ENCODE measurements at places on chromosomes 12 and 14.

- DNase-seq, result no peak
Observed at GRCh38 chr12:49537231-49537751, 1.5 kb upstream of the KCNH3 start.

GRCh38 chr14:49364752-49365117, 221.4 kb downstream of the RPS29 start:
- DNase-seq, result no peak

- DNase-seq, result no peak
Observed at GRCh38 chr12:18414671-18415070, 153.4 kb downstream of the PIK3C2G start.

GRCh38 chr14:42804141-42804540, 1197.5 kb downstream of the LRFN5 start:
- no peak for DNase-seq

- no peak for DNase-seq
Observed at GRCh38 chr14:46250113-46250703, 401.4 kb downstream of the RPL10L start.

GRCh38 chr14:85528080-85528896, 1.7 kb upstream of the FLRT2 start:
- peak; percentile 75 for DNase-seq

- DNase-seq, result no peak
Observed at GRCh38 chr12:32454075-32454474, 54.7 kb downstream of the FGD4 start.

DNA sequence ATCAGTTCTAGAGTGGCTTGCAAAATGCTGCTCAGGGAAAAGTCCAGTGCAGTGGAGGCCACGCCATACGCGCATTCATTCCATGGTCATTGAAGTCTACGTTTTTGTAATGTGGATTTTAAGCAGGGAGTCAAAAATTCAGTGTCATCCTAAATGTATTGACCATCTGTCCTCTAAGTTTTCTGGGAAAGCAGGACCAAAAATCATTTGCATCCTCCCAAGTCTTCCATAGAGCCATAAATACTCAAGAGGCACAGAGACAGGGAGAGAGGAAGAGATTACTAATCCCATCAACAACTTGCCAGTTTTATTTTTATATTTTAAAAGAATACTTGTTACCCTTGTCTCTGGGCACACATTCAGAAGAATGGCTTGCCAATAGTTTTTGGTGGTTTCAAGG, 36.9 kb downstream of the RHOJ start:
- DNase-seq, result no peak

DNA sequence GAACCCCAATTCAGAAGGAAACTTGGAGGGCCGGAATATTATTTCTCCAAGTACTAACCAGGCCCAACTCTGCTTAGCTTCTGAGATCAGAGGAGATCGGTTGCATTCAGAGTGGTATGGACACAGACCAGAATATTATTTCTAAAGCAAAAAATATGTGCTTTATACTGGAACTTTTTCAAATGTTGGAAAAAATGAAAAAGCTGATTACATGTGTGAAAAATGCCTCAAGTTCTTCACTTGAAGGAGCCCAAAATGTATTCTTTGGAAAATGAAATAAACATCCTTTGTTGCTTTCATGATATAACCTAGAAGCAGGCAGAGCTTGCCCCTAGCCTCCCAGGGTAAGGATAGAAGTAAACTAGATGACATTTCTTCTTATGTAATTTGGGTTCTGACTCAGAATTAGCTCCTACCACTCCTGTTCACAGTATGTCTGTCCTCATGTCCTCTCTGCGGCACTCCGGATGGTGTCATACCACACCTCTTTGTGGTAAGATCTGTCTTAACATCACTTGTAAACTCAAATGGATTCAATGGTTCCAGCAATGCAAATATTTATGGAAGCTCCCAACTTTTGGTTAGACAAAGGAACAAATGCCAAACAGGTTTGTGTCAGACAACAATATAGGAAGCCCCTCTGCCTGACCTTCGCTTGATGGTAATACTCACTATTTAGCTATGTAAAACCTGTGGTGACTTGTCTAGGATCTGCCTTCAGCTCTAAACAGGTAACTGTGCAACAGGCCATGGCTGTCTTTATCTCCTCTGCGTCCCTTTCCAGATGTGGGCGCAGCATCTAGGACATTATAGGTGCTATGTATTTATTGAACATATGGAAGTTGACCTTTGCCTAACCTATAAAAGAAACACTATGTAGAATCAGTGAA, 178.5 kb downstream of the SSPN start:
- DNase-seq, result no peak

GRCh38 chr14:60926002-60926401, 54.9 kb downstream of the TRMT5 start:
- no peak for DNase-seq

DNA sequence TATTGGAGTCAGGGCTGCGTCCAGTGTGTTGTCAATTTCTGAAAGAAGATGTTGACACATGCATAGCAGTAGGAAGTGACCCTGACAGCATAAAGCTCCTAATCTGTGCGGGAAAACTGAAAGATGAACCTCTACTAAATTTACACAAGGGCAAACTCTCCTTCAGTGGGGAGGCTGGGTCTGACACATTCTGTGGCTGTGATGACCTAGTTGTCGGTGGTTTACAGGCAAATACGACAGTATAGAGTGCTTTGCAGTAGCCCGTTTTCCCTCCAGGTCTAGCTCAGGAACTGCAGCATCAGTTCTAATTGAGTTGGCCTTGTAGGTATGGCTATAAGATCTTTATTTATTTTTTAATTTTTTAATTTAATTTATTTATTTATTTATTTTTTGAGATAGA, 14.8 kb upstream of the GABARAPL1 start:
- no peak for DNase-seq

GRCh38 chr12:7009512-7009911, 8.8 kb downstream of the LPCAT3 start:
- no peak for DNase-seq

- no peak for DNase-seq
Observed at GRCh38 chr14:44653641-44654040, 146.6 kb upstream of the FSCB start.

GRCh38 chr12:47813511-47814196, 6.0 kb downstream of the HDAC7 start:
- no peak for DNase-seq

- DNase-seq, result no peak
Observed at GRCh38 chr14:54453252-54453651, 12.1 kb upstream of the CNIH1 start.

GRCh38 chr14:102811254-102811963, 34.2 kb downstream of the TRAF3 start:
- no peak for DNase-seq

DNA sequence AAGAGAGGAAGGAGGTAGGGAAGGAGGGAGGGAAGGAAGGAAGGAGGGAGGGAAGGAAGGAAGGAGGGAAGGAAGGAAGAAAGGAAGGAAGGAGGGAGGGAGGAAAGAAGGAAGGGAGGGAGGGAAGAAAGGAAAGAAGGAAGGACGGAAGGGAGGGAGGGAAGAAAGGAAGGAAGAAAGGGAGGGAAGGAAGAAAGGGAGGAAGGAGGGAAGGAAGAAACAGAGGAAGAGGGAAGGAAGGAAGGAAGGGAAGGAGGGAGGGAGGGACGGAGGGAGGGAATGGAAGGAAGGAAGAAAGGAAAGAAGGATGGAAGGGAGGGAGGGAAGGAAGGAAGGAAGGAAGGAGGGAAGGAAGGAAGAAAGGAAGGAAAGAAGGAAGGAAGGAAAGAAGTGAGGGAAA, 22.4 kb upstream of the CCDC63 start:
- no peak for DNase-seq

DNA sequence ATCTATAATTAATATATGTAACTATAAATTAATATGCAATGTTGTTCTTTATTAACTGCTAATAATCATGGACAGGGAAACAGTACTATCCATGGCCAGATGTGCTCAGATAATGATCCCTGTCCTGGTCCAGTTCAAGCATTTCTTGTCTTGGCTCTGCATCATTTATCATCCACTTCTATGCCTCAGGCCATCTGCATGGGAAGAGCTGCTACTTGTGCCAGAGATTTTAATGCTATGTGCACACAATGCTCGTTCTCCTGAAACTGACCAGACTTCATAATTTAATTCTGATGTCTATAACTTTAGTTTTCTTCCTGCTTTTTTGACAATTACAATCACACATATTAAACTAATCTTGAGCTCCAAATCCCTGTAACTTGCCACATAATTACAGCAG, 11.2 kb upstream of the TMX1 start:
- no peak for DNase-seq

- no peak for DNase-seq
Observed at GRCh38 chr12:51240971-51241370, 2.3 kb downstream of the DAZAP2 start.

DNA sequence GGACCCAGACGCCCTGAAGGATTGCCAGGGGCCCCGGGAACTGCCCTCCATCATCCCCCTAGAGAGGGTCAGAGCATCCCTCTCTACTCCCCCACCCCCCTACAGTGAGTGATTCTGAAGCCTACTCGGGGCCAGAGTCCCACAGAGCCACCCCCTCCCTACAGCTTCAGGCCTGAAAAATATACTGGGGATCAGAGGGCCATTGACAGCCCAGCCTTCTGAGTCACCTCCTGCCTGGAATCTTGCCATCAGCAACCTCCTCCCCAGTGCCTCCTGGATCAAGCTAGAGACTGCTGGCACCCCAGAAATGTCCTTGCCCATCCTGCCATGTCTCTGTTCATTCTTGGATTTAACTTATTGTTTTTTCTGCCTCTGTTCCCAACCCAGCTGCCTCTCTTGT, 21.7 kb upstream of the MIA2 start:
- DNase-seq, result no peak

DNA sequence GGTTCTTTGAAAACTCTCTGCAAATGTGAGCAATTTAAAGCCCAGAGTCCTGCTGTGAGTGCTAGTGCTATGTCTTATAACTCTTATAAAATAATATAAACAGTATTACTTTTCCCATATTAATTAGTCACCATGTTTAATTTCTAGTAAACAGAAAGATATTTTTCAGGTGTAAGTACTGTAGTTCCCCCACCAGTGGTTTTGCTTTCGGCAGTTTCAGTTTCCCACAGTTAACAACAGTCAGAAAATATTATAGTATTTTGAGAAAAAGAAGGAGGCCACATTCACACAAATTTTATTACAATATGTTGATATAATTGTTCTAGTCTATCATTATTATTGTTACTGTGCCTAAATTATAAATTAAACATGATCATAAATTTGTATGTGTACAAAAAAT, 800.5 kb downstream of the LRFN5 start:
- DNase-seq, result no peak

DNA sequence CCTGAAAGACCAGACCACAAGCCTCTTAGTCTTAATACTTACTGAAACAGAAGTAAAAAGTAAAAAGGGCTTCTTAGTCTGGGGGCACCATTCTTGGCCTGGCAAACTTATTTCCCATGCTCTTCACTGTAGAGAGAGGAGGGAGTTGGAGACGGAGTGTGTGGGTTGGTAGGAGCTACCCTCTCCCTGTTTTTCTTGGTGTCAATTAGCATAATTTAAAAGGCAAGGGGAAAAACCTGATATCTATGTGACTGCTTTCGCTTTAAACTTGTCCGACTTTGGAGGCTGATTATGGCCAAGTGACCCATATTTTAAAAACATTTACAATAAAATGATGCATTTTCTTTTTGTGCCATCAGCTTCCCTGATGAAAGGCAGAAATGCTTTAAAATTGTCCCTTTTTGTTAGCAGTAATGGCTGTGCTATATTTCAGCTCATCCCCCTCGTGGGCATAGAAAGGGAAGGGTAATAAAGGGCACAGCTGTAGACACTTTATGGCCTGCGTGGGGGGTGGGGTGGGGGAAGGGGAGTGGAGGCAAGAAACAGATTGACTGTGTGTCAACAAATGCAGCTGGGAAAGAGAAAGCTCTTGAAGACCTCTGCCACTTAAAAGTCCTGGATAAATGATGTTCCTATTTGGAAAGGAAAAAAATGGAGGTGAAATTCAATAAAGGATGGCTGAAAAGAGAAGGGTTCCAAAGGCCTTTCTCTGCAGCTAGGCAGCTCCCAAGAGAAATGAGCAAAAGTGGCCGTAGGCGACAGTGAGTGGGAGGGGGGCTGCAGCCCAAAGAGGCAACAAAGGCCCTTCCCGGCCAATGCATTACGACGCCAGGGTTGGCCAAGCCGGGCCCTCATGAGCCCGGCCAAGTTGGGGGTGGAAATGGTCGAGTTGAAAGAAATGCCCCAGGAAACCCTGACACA, 57.5 kb upstream of the TMEM263 start:
- DNase-seq, result peak; percentile 45

DNA sequence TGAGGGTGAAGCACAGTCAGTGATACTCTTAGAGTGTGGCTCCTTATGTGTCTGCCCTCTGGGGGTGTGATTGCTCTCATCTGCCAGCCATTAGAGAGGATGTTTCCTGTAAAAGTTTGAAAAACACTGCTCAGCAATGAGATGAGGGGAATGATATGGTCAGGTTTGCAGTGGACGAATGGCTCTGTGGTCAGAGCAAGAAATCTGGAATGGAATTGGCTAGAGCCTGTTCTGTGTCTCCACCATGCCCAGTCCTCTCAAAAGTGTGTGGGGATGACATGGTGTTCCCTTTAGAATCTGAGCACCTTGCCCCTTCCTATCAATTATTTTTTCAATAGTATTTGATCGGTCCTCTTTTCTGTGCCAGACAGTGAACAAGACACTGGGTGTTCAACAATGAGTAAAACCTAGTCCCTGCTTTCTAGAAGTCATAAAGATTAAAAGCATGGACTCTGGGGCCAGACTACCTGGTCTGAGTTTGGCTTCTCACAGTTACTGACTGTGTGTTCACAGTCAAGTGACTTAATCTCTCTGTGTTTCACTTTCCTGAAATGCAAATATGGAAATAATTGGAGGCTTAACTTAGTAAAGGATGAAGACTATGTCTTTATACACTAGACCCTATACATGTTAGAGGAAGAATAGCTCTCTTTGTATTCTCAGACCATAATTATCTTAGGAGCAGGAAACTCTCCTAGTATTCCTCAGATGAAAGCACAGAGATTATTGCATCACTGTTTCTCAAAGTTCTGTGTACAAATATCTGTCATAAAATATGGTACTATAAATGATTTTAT, 1.6 kb downstream of the ACSS3 start:
- no peak for DNase-seq

- no peak for DNase-seq
Observed at GRCh38 chr12:41497409-41497808, 309.3 kb downstream of the PDZRN4 start.

- no peak for DNase-seq
Observed at GRCh38 chr14:47822326-47822725, 146.9 kb upstream of the MDGA2 start.

DNA sequence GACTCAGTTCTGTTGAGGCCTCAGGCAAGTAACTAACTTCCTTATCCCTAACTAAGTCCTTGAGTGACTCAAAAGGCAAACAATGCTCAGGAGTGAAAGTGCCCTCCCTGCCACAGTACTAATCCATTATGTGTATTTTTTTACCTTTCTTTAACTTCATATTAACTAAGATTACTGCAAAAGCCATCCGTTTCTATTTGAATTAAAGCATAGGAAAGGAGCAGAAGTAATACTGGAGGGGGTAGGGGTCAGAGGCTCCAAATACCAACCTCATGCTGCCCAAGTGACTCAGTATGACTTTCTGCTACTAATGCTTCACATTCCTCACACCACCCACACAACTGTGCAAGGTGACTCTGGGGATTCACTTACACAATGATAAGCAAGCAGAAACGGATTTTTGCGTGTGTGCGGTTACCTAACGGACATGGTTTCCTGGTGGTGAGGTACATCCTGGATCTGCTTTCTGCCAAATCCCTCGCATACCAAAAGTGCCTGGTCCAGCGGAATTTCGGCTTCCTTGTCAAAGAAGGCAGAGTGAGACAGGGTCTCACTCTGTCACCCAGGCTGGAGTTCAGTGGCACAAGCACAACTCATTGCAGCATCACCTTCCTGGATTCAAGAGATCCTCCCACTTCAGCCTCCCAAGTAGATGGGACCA, 25.1 kb downstream of the MOK start:
- no peak for DNase-seq

GRCh38 chr12:47986832-47987231, 17.4 kb downstream of the COL2A1 start:
- no peak for DNase-seq

Measured in left kidney (tissue), 8 donors.